DMS 273 treated with DMSO at 0.1 percent for 48 hours (cell line): ENCODE measurements at places on chromosomes 12 and 14.

DNA sequence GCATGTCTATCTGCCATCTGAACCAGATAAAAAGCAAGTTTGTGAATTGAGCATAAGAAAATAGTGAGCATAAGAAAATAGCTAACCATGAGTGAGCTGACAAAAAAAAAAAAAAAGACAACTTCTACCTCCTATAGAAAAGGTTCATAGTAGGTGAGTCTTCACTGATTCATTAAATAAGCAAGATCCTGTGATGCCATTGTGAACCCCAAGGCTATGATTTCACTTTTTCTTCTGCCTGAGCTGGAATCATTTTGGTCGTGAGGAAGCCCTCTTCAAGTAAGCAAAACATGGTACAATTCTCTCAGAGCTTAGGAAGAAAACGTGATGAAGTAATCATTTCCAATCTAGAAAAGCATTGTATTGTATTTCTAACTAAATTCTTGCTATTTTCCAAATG lies 1.2 kb downstream of the PIK3C2G start:
- no peak for DNase-seq

GRCh38 chr14:102046337-102047278 lies 40.2 kb downstream of the HSP90AA1 start:
- DNase-seq, result peak; percentile 26

DNA sequence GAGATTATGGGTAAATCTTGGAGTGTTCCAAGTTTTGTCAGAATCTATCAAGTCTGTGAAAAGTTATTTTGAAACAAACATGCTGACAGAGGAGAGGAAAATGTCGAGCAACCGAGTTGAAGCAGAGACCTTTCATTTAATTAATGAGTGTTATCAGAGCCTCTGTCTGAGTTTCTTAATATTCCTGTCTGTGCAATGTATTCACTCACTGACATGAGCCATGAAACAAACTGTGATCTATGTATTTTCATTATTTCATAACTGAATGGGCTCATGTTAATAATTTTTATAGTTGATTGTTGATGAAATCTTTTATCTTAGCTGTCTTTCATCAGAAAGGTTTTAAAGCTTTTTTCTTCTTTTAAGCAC lies 144.2 kb upstream of the FAR2 start:
- no peak for DNase-seq

GRCh38 chr12:20269337-20270067 lies 98.8 kb upstream of the PDE3A start:
- no peak for DNase-seq

DNA sequence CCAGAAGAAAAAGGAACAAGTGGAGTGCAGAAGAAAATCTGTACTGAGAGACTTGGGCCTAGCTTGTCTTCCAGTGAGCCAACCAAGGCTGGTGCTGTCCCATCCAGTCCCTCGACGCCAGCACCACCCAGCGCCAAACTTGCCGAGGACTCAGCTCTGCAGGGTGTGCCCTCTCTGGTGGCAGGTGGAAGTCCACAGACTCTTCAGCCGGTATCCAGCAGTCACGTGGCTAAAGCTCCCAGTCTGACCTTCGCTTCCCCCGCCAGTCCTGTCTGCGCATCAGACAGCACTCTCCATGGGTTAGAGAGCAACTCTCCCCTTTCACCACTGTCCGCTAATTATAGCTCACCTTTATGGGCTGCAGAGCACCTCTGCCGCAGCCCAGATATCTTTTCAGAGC lies 15.6 kb downstream of the CIPC start:
- no peak for DNase-seq

GRCh38 chr12:26678697-26679660 lies 154.0 kb downstream of the ITPR2 start:
- DNase-seq, result no peak

GRCh38 chr12:129483111-129483893 lies 420.5 kb downstream of the TMEM132D start:
- DNase-seq, result no peak

GRCh38 chr14:98408024-98408555 lies 863.9 kb downstream of the BCL11B start:
- DNase-seq, result no peak

GRCh38 chr12:13198241-13198640 lies 1.7 kb downstream of the EMP1 start:
- no peak for DNase-seq

DNA sequence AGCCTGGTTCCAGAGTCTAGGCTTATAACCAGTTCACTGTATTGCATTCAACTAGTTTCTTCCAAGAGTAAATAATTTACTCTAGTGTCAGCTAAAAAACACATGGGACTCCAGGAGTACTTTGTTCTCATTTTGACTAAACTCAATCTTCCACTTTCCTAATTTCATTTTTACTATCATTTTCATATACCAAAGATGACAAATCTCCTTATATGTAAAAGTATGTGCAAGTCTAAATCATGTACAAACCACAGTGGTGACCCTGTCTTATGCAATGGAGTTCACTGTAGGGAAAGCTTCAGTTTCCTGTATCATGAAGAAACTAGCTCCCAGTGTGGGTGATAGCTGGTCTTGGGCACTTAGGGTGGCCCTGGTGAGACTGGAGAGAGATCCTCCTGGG lies 151.6 kb downstream of the HELB start:
- no peak for DNase-seq

GRCh38 chr14:53027041-53027440 lies 76.2 kb upstream of the FERMT2 start:
- DNase-seq, result no peak

- DNase-seq, result no peak
Observed at GRCh38 chr14:64675312-64675711, 28.9 kb upstream of the PLEKHG3 start.

DNA sequence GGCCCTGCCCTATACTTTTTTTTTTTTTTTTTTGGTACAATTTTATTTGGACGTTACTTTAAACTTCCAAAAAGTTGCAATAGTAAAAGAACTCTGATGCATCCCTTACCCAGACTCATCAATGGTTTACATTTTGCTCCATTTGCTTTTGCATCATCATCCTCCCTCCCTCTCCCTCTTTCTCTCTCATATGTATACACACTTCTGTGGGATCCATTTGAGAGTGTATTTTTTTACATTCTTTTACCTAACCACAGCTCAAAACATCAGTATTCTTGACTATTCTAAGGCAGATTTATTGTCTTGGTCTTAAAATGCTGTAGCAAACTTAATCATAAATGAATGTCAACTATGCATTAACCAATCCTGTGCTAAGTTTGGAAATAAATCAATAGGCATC lies 111.6 kb downstream of the PRICKLE1 start:
- DNase-seq, result no peak
